ENCODE measurements at places on chromosomes 3 and 15.

DNA sequence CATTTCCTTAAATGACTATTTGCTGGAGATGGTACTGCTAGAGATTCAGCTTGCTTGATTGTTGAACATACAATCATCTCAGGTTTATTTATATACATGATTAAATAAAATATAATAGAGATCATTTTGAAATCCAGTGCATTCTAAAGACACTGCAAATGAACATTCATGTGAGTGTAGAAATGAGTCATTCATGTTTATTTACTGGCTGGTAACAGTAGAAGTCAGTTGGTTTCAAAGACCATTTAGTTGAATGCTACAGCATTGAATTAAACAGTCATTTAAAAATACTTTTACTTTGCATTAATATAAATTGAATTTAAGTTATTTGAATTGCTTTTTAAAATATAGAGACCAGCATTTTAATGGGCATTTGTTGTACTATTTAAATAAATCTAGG, 551.9 kb upstream of the GOLIM4 start:
- no peak for DNase-seq

DNA sequence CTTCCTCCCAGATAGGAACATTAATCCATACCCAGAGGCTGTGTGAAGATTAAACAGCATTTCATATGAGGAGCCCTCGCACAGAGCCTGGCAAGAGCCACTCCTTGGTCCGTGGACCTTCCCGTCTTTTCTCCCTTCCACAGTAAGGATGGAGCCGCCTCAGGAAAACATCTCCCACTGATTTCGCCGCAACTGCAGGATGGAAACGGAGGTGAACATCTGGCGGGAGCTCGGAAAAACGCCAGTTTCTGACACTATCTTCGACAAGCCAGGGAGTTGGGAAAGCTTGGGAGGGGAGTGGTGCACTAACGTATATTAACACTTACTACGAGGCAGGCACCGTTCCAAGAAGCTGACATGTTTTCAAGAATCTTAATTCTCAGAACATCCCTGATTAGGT, 157.9 kb downstream of the XXYLT1 start:
- no peak for DNase-seq

GRCh38 chr3:129060276-129061022, at the start of gene GP9:
Gene GP9, plus strand, starts transcription at chr3:129060779. Its CDS starts 961 bp downstream, at chr3:129061740.
- no peak for DNase-seq

DNA sequence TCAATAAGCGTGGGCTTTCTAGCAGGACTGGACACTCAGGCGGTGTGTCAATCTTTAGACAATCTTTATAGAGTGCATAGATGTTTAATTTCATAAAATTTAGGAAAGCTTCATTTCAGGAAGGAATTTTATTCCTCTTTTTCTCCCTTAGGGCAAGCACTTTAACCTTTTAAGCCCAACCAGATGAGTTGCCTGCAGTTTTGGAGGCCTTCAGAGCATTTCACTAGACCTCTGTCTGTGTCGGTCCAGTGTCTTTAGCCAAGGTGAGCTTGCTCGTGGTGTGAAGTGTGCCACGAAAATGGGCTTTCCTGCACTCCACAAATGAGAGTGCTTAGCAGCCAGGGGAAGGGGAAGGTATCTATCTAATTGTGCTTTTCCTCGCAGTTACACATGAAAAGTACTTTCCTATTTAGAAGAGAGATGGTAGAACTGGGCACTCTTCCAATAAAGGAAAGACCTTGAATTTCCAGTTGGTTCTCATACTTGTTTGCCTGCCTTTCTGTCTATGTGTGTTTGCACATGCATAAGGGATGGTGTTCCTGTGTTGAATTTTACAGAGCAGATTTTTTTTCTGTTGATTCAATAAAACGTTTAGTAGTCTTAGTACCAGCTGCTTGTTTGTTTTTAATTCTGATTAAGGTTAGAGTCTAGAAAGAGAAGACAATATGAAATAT, 53.6 kb downstream of the FEZF2 start:
- no peak for DNase-seq
